Right lobe of liver (tissue), 6 donors: ENCODE measurements at places on chromosomes 4 and X. TPM values are rescaled to one million over a fixed set of nuclear protein-coding genes. Genes with fewer than 3 reads are reported as not detected.

- H3K27me3 ChIP-seq = no peaks in the 10 kb centered on the region
- H3K4me1 ChIP-seq = no peaks in the 10 kb centered on the region
- no peak overlapping the region for H3K4me3 ChIP-seq
These were observed 50.7 kb downstream of the CLDN34 start for GRCh38 chrX:10017872-10018271.

GRCh38 chr4:168812806-168813205 is 197.2 kb downstream of the CBR4 start:
- H3K4me1 ChIP-seq = no peaks in the 10 kb centered on the region
- H3K36me3 ChIP-seq = no peaks in the 10 kb centered on the region
- no peak for DNase-seq
- H3K27ac ChIP-seq = no peak overlapping the region
- H3K27me3 ChIP-seq = no peaks in the 10 kb centered on the region

DNA sequence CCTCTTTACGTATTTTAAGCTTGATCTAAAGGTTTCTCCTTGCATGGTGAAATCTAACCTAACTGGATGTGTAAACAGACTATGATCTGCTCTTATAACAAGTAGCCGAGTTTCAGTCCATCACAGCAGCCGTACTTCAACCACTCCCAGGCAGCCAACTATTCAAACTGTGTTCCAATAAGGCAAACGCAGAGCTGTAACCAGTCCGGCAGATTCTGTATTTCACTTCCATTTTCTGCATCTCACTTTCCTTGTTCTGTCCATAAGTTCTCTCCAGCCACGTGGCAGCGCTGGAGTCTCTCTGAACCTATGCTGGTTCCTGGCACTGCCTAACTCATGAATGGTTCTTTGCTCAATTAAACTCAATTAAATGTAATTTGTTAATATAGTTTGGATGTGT is 132.6 kb downstream of the FHDC1 start:
- no peaks in the 10 kb centered on the region for H3K4me1 ChIP-seq
- H3K27ac ChIP-seq = no peak overlapping the region
- H3K36me3 ChIP-seq = no peaks in the 10 kb centered on the region
- no peak for DNase-seq

DNA sequence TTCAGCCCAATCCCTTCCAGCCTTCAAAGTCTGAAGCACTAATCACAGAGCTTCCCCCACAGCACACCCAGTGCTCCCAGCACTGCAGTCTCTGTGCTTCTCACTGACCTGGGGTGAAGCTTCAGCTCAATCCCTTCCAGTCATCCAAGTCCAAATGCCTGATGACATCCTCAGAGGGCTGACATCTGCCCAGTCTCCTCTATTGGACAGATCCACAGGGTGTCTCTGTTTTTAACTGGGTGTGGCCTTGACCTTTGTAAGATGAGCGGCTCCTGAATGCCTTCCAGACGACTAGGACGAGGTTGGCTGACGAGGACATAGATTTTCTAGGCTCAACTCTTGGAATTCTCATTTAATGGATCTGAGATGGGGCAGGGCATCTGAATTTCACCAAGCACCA is 7.6 kb upstream of the SLC2A9 start:
- no peaks in the 10 kb centered on the region for H3K27me3 ChIP-seq
- no peak for DNase-seq
- no peak overlapping the region for H3K4me3 ChIP-seq
- H3K36me3 ChIP-seq = no peaks in the 10 kb centered on the region
- H3K4me1 ChIP-seq = peaks cover 2% of the 10 kb centered on the region

DNA sequence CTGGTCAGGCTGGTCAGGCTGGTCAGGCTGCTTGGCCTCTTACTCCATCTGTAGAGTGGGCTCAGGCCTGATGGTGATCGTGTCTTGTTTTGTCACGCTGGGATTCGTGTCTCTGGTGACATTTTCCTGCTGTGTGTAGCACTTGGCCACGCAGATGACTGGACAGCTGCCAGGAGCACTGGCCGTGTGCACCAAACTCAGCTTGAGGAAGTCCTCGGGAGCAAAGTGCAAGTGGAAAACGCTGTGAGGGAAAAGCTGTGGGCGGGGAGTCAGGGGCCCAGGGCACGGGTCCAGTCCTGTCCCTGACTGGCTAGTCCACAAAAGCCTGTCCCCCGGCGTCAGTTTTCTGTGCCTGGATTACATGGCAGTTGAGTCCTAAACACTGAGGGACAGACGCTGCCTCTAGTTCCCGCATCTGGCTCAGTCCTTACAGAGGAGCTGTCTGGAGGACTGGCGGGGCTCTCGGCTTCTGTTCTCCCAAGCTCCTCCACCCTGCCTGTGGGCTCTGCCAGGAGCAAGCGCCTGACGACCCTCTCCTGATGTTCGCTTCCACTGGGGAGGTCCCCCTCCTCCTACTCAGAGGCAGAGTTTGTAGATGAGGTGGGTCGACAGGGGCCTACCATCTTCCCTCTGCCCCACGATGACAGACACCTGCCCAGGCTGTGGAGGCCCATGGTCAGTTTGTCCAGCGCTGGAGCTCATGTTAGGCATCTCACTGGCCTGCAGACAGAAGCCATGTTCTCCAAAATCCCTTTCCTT is 35.9 kb upstream of the GRPEL1 start:
- no peaks in the 10 kb centered on the region for H3K27me3 ChIP-seq
- peak; percentile 83 for DNase-seq
- H3K4me1 ChIP-seq = peaks cover 8% of the 10 kb centered on the region
- H3K4me3 ChIP-seq = peak overlapping the region; percentile 58

The CENPC gene
- total RNA-seq = 7.5 TPM

The TACR3 gene
- total RNA-seq = not detected

The SOWAHB gene
- total RNA-seq = 16.5 TPM
